Right renal cortex interstitium (tissue), 3 donors: ENCODE measurements at places on chromosomes 3 and 15.

DNA sequence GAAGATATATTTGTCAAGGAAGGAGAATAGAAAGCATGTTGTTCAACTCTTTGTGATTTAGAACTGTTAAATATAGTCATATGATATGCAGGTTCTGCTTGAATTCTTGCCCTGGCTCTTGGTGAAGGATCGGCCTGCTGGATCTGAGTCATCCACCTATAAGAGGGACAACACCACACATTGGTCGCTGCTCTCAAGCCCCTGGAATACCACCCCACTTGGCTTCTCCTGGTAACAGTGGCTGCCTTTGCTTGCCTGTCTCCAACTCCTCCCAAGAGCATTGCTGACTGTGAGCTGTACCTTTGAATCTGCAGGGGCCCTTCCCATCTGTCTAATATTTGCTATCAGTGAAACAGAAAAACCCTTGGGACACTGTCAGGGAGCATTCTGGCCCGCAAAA lies 78.9 kb upstream of the DGKG start:
- no peak for DNase-seq

DNA sequence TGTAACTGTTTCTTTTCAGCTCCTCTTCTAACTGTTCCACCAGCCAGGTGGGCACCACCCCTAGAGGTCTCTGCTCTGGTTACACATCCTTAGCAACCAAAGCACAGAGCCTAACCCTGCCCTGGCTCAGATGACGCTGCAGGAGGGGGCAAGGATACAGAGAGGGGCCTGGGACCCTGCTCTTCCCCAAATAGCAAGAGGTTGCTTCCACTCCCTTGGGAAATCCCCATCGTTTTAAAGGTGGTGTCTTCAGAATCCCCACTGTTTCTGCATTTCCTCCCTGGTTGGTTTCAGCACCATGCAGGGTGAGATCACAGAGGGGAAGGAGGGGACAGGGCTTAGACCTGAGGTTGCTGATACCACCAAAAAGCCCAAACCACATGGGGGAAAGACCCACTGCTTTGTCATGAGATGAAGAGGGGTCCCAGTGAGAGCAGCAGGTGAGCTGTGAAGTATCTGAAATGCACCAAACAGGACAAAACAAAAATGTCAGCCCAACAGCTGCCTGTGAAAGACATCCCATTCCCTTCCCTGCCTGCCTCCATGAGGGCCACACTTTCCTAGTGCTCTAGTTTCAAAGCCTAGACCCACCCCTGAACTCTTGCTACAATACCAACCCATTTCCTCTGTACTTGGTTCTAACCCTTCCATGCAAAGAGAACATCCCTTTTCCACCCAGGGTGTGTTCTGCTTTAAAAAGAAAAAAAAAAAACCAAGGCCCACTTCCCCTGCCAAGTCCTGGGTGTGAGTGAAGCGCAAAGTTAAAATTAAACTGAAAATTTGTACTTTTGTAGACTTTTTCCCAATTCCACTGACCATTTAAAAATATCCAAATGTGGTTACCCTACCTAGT lies 29.0 kb downstream of the ANP32A start:
- no peak for DNase-seq

DNA sequence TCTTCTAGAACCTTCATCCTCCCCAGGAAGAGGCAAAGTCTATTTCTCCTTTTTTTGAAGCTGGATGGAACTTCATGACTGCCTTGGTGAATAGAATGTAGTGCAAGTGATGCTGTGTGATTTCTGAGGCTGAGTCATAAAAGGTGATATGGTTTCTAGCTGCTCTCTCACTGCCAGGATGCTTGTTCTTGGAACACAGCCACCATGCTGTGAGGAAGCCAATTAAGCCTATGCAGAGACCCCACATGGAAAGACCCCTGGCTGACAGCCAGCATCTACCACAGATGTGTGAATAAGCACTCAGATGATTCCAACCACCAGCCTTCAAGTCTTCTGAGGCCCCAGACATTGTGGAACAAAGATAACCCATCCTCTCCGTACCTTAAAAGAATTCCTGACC lies 57.0 kb downstream of the ISL2 start:
- DNase-seq = no peak

GRCh38 chr15:90955624-90956273 lies 1.1 kb downstream of the RCCD1 start:
- no peak for DNase-seq

DNA sequence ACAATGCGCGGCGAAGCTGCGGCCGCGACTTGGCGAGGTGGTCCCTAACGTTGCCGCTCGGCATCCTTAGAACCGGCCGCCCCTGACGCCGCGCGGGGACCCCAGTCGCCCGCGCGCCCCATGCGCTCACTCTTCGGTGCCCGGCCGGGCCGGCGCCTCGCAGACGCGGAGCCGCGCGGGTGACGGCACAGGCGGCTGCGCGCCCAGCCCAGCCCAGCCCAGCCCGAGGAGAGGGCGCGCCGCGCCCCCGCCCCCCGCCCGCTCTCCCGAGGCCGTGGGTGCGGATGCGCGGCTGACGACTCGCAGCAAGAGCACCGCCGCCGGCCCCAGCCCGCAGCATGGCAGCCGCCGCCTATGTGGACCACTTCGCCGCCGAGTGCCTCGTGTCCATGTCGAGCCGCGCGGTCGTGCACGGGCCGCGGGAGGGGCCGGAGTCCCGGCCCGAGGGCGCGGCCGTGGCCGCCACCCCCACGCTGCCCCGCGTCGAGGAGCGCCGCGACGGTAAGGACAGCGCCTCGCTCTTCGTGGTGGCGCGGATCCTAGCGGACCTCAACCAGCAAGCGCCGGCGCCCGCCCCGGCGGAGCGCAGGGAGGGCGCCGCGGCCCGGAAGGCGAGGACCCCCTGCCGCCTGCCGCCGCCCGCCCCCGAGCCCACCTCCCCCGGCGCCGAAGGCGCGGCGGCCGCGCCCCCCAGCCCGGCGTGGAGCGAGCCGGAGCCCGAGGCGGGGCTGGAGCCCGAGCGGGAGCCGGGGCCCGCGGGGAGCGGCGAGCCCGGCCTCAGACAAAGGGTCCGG lies 437 bp downstream of the KLF13 start:
- DNase-seq = no peak

- DNase-seq = no peak
These were observed 62.4 kb upstream of the CFAP161 start for GRCh38 chr15:81071705-81072104.

- DNase-seq = no peak
These were observed 40.4 kb upstream of the PRICKLE2 start for GRCh38 chr3:64265646-64266045.

DNA sequence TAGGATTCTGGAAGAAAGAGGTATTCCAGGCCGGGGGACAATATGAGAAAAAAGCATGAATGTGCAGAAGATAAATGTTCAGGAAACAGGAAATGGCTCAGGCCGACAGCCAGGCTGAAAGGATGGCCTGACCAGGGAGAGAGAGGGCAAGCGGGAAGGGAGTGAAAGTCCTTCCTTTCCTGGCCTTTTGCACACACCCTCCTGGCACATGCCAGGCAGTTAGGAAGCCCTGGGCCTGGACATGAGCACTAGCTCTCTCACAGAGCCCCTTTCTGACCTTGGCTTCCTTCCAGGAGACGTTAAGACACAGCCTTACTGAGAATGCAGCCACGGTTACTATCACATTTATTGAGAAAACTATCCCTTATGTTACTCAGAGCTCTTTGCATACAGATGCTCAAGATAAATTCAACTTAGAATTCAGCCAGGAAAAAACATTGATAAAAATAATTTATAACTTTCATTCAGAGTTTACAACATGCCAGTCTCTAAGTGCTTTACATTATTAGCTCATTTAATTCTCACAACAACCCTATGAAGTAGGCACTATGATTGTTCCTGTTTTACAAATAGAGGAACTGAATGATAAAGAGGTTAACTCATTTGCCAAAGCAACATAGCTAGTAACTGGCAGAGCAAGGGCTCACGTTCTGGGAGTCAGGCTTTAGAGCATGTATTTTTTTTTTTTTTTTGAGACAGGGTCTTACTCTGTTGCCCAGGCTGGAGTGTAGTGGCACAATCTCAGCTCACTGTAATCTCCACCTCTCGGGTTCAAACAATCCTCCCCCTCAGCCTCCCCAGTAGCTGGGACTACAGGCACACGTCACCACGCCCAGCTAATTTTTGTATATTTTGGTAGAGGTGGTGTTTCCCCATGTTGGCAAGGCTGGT lies 39.4 kb upstream of the SMAD3 start:
- DNase-seq = no peak

DNA sequence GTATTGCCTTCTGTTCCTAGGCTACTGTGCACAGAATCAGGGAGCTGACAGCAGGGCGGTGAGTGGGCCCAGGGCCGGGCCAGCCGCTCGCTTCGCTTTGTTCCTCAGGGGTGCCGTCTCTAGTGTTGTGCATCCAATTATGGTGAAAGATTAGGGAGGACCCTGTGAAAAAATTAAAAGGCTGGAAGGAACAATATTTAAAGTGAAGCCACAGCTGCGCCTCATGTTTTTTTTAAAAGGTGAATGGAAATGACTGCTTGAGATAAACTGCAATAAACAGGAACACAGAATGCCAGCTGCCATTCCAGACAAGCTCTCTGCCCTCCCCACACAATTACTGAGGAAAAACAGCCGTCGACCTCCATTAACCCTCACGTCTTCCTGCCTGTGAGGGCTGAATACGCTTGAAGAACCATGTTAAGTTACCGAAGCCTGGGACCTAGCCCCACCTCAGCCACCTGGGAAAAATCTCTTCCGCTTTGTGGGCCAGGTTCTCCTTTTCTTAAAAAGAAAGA lies 132.0 kb upstream of the IL12A start:
- no peak for DNase-seq

- DNase-seq = peak; percentile 23
These were observed 698 bp downstream of the IL1RAP start for GRCh38 chr3:190514413-190515153.

GRCh38 chr3:36494461-36495109 lies 114.3 kb downstream of the STAC start:
- DNase-seq = no peak

- DNase-seq = no peak
These were observed 38.3 kb downstream of the ETV5 start for GRCh38 chr3:186070550-186070949.

- no peak for DNase-seq
These were observed 4.5 kb downstream of the IL17RB start for GRCh38 chr3:53850895-53851294.

DNA sequence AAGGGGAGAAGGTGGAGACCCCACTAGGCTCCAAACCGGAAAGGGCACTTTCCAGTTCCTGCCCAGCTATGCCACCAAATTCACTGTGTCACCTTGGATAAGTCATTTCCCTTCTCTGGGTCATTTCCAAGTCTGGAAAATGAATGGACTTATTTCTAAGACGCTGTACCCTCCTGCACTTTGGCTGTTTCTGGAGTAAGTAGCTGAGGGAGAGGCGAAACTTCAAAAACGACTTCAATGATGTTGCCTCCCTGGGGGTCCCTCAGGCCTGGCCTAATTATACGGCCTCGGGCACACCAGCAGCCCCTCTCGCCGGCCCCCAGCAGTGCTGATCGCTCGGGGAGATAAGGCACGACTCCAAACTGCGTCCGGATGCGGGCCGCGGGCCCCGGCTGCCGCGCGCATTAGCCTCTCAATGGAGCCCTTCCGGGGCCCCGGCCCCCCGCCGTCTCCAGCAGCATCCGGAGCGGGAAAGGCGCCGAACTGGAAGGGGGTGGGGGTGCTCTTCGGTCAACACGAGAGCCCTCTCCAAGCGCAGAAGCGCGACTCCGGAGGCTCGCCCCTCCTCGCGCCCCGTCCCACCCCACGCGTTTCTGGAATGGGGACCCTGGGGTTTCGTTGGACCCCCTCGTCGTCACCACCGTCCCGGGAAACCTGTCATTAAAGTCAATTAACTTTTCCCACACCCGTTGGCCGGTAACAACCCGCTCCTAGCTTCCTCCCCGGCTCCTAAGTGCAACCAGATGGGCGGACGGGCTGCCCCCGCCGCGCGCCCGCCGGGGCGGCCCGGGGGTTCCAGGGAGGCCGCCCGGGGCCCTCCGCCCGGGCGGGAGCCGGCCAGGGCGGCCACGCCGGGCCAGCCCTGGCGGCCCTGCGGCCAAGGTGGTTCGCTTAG lies 4.8 kb downstream of the HES1 start:
- DNase-seq = no peak

DNA sequence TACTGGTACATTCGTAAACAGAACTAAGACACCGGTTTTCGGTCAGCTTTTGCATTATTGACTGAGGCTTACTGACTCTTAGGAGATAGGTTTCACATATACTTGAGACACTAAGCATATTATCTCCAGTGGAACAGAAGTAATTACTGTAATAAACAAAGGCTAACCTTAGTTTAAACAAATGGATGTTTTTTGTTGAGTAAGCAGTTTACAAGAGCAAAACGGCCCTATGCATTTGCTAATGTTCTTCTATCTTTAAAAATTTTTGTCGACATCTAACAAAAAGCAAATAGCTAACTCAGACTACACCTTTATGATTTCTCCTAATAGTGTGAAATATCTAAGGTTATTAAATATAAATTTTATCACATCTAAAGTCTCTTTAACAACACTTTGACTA lies 664.5 kb downstream of the ROBO1 start:
- no peak for DNase-seq

GRCh38 chr3:114685161-114685560 lies 391.3 kb downstream of the TIGIT start:
- DNase-seq = no peak

- DNase-seq = no peak
These were observed 48.7 kb downstream of the NAALADL2 start for GRCh38 chr3:174907628-174908407.

DNA sequence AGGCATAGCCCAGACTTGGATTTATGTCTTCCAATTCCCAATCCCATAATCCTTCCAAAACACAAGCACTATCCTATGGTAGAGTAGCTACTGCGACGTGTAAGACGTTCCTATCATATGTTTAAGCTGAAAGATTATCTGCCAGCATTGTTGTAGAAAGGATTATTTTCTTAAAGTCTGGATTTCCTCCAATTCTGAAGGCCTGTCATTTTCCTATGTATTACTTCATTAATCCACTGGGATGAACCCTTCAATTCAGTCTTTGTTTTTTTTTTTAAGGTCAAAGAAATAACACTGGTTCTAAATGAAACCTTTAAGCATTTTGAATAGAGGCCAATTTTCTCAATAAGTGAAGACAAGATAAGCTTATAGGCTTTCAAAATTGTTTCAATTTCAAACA lies 289.0 kb downstream of the SLC9A9 start:
- DNase-seq = no peak

- no peak for DNase-seq
These were observed 1.5 kb downstream of the ITPKA start for GRCh38 chr15:41494922-41495735.

DNA sequence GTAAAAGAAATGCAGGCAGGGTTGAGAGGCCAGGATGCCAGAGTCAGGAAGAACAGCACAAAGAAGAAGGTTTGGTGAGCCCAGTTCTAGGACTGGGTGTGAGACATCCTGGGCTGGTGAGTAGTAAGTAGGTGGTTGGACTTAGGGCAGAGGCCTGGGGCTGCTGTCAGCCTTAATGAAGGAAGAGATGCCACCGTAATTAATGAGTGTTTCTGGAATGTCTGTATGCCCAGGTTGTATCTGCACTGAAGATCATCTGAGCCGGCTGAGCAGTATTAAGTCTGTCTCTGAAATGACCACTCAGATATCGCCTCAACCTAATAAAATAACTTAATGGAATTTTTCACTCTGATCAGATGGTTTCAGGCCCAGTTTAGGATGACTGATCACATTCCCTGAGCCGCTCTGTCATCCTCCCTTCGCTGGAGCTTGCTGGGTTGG lies 532.9 kb upstream of the IL12A start:
- DNase-seq = no peak
